ENCODE measurements at places on chromosomes 7 and 10.
A peak's percentile ranks its signal among the peaks of the same experiment; 100 is the strongest.

DNA sequence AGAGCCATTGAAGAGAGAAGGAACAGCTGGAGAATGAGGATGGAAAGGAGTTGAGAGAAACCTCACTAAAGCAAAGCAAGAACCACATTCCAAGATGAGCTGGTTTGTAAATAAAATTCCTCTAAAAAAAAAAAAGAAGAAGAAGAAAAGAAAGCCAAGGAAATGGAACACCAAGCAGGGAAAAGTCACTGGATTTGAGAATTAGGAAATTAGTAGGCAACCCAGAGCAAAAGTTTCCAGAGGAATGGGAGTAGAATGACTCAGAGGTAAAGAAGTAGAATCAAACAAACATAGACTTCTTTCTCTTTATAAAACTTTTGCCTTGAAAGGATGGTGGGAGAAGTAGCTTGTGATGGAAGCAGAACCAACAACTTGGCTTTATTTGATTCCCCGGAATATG, 3.9 kb downstream of the CH25H start:
- DNase-seq: no peak

DNA sequence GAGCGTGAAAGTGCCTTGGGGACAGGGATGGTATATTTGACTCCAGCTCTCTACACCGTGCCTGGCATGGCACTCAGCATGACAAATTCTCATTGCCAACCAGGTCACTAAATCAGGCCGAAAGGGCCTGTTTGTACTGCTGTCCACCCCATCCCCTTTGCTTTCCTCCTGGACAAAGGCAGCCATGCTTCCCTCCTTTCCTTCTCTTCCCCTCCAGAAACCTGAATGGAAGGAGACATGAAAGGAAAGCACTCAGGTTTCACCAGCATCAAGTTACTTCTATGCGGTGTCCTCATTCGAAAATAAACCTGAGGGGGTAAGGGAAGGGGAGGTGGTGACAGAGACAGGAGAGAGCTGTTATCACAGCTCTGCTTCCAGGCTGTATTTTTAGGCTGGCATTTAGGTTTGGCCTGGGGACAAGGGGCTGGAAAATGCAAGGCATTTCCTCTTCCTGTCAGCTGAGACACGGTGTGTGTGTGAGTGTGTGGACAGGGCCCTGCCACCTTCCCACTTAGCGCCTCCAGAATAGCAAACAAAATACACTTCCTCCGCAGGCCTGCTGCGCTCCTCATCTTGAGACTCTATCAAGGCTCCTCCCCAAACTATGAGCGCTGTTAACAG, 79.9 kb upstream of the COL13A1 start:
- DNase-seq: no peak

- DNase-seq: no peak
These were observed 622 bp upstream of the P4HA1 start for GRCh38 chr10:73097305-73097670.

GRCh38 chr7:26759108-26759507, 105.3 kb downstream of the SKAP2 start:
- no peak for DNase-seq

GRCh38 chr7:123712619-123713018, 36.2 kb downstream of the WASL start:
- no peak for DNase-seq

- DNase-seq: no peak
These were observed 133.4 kb downstream of the LRRC4 start for GRCh38 chr7:127897704-127898454.

GRCh38 chr7:95772771-95773581, 622 bp downstream of the DYNC1I1 start:
- no peak for DNase-seq

- DNase-seq: no peak
These were observed 3.8 kb upstream of the TECTB start for GRCh38 chr10:112279433-112279832.

- no peak for DNase-seq
These were observed 120.6 kb upstream of the TCERG1L start for GRCh38 chr10:131431978-131432690.

DNA sequence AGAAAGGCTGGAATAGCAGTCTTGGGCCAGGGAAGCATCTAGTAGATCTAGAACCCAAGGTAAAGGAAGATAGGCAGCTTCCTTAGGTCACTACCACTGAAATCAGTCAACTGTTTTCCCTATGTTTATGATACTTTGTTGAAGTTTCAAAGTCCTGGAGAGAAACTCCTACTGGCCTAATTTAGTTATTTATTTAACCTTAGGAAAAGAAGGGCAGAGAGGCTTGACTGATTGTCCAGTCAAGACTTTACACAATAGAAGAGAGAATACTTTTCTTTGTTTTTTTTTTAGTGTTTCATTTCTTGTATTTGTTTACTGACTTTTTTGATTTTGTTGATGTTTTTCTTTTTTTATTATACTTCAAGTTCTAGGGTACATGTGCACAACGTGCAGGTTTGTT, 138.9 kb upstream of the PHYHIPL start:
- no peak for DNase-seq

GRCh38 chr7:34373940-34374339, 284.1 kb upstream of the NPSR1 start:
- DNase-seq: no peak

DNA sequence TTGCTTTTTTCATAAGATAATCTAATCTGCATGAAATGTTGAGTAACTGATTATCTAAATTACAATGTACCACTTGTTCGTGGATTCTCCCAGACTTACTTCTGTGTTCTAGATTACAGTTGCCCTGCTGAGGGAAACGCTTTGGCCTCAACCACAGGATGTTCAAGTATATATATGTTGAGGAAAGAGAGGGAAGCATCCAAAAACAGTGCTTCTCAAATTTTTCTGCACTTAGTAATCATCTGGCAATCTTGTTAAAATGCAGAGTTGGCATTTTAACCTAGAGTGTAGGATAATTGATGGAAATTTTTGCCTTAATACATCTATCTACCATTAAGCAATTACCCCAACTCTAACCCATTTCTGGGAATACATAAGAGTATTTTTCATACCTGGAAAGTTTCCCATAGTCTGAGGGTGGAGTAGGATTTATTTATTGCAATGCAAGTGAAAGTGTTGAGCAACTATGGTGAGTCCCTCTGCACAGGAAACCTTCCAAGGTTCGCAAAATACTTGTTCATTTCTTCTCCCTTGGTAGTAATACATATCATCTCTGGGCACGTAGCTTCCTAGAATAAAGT, 59.6 kb upstream of the C1GALT1 start:
- no peak for DNase-seq

DNA sequence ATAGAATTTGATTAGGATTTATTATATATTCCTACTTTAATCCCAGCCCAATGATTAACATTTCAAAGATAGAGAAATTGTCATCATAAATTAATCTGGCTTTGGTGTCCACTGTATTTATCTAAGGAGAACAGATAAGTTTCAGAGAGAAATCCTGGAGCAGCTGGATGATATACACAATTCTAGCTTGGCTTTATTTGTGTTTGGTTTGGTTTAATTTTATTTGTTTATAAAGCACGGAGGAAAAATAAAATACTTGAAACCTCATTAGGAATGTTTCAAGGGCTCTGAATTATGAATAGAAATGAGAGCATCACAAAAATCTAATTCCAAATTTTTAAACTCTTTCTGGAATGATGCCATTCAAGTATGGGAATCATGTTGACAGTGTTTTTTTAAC, 42.1 kb downstream of the SEMA3D start:
- DNase-seq: no peak

- peak; percentile 55 for DNase-seq
These were observed 51.0 kb downstream of the ORC5 start for GRCh38 chr7:104156842-104157277.

GRCh38 chr10:9305018-9305655, 1250.6 kb downstream of the GATA3 start:
- DNase-seq: no peak

- DNase-seq: no peak
These were observed 10.2 kb upstream of the ZFYVE27 start for GRCh38 chr10:97726636-97727178.

DNA sequence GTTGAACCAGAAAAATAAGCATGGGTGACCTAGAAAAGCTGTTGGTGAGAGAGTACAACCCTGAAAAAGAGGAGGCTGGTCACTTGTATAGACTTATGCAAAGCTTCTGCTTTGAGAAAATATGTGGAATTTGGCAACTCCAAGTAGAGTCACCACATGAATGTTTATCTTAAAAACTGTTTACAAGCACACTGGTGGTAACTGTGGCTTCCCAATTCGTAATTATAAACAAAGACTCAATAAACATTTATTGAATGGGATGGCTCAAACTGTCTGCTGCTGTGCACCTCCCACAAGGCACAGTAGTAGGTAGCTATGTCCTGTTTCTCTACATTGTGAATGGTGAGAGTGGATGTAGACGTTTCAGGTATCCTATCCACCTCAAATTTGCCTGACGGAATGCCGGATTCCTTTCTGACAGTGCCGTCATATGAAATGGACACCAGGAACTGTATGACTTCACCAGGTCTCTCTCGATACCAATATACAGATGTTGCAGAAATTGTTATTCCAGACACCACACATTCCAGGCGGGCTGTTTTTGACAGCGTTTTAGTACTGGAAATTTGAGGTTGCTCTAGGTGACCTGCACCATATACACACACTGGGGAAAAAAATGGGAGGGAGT, 43.4 kb upstream of the TARP start:
- no peak for DNase-seq

DNA sequence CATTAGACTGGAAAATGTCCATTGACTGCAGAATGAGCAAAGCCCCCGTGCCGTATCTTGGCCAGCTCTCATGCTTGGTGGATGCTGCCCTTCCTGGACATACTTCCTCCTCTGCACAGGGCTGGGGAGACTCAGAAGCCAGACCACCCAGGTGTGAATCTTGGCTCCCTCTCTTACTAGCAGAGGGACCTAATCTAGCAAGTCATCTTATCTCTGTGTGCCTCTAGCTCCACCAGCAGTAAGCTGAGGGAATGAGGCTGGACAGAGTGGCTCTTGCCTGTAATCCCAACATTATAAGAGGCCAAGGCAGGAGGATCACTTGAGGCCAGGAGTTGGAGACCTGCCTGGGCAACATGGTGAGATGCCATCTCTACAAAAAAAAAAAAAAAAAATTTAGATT, 173.8 kb upstream of the GHITM start:
- no peak for DNase-seq

GRCh38 chr10:117316701-117317100, 58.5 kb downstream of the PDZD8 start:
- DNase-seq: no peak

DNA sequence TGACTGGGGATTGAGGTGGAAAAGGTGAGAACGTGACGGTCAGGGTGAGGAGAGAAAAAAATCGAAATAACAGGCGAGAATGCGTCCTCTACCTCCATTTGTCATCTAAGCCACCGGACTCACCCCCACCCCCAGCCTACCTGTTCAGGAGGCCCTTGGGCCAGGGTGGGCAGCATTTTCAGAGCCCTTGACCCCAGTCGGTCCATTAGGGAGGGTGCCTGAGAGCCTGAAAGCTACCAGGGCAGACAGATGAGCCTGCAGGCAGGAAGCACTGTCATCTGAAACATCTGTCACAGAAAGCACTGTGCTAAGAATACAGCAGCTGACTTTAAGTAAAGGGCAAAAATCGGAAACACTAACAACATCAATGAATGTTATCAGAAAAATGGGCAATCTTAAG, 47.0 kb downstream of the MAD1L1 start:
- no peak for DNase-seq

DNA sequence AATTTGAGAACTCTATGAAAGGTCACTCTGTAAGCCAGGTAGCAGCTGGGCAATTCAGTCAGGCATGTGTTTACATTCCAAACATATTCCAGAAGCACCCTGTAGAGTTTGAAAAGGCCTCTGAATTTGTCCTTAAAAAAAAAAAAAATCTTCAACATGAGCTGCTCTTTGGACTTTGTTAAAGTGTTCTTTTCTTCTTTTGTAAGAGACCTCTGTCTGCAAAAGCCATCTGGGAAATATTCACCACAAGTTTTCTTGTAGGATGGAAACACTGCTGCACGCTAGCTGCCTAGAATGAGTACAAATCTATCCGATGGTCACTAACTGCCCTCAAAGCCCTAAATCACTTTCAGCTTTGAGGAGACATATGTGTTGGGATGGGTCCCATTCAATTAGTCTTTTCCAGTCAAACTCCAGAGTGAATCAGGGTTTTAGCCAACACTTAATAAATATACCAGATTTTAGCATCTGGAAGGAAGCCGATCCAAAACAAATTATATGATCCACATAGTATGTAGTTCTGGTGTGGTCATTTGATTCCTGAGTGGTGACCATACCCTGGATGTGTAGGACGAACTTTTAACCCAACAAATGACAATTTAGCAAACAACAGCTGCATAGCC, 85.9 kb downstream of the CD36 start:
- DNase-seq: no peak

DNA sequence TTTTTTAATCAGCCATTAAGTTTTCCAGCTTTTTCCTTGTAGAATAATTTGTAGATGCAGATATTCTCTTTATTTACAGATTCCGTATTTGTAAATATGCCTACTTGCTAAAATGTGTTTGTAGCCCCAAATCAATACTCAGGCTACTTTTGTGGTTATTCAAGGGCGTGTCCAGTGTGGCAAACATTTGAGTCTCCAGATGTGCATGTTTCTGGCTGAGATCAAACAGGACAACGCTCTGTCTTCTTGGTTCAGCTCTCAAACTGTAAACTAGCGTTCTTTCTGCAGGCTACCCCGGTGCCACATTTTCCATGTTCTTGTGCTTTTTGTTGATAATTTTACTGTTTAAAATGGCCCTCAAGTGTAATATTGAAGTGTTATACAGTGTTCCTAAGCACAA, 16.2 kb upstream of the OR2A5 start:
- no peak for DNase-seq

DNA sequence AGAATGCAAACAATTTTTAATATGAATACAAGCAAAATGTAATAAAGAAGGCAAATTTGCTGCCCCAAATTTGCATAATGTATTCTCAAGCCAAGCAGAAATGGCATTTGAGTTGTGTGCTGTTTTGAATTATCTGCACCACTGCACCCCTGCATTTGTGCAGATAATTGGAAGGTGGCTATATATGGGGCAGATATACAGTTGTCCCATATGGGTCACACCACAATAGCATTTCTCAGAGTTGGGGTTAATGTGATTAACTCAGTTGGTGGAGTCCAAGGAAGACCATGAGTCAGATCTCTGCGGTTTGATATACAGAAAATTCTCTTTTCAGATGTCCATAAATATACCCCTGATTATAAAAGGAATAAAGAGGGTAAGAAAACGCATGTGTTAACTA, 68.9 kb upstream of the EXOC4 start:
- DNase-seq: peak; percentile 53

All from NCI-H526 treated with DMSO at 0.1 percent for 48 hours (cell line).